ENCODE measurements at places on chromosomes 6 and 20. TPM values are rescaled to one million over a fixed set of nuclear protein-coding genes. Genes with fewer than 3 reads are reported as not detected.

DNA sequence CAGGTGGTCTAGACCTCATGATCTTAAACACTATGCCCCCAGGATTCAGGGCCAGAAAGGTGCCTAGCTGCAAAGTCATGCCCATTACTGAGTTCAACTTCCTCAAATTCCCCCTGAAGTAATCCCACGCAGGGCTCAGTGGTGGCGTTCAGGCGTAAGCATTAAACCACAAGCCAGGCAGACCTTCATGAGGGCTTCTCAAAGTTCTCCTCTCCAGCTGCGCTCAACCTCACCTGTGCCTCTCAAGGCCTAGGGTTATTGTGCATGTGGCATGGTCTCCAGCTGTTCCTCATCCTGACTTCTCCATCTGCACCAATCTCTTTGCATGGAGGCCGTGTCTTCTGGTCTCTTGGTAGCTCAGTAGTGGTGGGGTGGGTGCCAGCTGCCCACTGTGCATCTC is 113.6 kb downstream of the TSHZ2 start:
- H3K4me3 ChIP-seq, result no peak overlapping the region
- no peak overlapping the region for H3K27ac ChIP-seq
- H3K36me3 ChIP-seq, result no peaks in the 10 kb centered on the region
- no peaks in the 10 kb centered on the region for H3K27me3 ChIP-seq
- no peak for DNase-seq

DNA sequence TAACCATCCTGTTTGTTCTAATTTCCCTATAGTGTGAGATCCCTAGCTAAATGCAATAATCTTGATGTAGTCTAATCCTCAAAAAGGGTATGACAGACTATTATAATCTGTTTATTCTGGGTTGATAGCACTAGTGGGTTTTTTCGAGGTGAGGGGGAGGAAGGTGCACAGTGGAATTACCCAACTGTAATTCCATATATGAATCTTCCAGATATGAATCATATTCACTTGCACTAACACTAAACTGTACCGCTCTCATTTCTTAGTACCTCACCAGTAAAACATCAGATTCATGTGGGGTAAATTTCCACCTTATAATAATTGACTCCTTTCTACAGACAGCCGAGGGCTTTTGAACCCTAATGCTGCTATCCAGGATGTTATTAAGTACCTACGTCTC is 16.5 kb downstream of the NCOA7 start:
- H3K4me3 ChIP-seq, result no peak overlapping the region
- DNase-seq, result no peak
- H3K36me3 ChIP-seq, result peaks cover 5% of the 10 kb centered on the region
- peaks cover 26% of the 10 kb centered on the region for H3K4me1 ChIP-seq

- H3K36me3 ChIP-seq, result no peaks in the 10 kb centered on the region
- no peaks in the 10 kb centered on the region for H3K27me3 ChIP-seq
- no peak overlapping the region for H3K27ac ChIP-seq
- H3K4me1 ChIP-seq, result no peaks in the 10 kb centered on the region
Measured at GRCh38 chr6:10520468-10520867, 683 bp upstream of the GCNT2 start.

- H3K36me3 ChIP-seq, result peaks cover 14% of the 10 kb centered on the region
- H3K4me1 ChIP-seq, result peaks cover 27% of the 10 kb centered on the region
- DNase-seq, result no peak
- no peak overlapping the region for H3K27ac ChIP-seq
Measured at GRCh38 chr6:157881342-157881741, 58.3 kb downstream of the SNX9 start.

- no peak for DNase-seq
- H3K4me3 ChIP-seq, result no peak overlapping the region
- H3K36me3 ChIP-seq, result no peaks in the 10 kb centered on the region
- H3K27me3 ChIP-seq, result no peaks in the 10 kb centered on the region
Measured at GRCh38 chr6:88045521-88046136, 2.0 kb upstream of the SPACA1 start.

DNA sequence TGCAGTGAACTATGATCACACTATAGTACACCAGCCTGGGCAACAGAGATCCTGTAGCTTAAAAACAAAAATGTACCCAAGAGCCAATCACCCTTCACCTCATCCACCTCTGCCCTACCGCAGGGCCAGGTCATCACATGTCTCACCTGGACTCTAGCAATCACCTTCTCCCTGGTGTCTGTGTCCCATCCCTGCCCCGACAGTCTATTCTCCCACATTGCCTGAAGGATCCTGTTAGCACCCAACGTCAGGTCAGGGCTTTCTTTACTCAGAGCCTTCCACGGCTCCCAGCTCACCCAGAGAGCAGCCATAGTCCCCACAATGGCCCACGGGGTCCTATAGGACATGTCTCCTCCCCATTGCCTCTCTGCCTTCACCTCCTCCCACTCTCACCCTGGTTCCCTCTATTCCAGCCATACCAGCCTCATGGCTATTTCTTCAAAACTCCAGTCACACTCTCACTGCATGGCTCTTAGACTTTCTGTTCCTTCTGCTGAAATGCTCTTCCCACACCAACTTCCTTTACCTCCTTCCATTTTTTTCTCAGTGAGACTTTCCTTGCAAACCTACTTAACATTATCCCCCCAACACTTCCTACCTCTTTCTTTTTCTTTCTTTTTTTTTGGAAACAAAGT is 22.5 kb upstream of the ARFGEF2 start:
- H3K27ac ChIP-seq, result no peak overlapping the region
- no peaks in the 10 kb centered on the region for H3K27me3 ChIP-seq
- no peaks in the 10 kb centered on the region for H3K4me1 ChIP-seq
- no peak for DNase-seq
- no peaks in the 10 kb centered on the region for H3K36me3 ChIP-seq
- H3K4me3 ChIP-seq, result no peak overlapping the region

GPX5 gene
- total RNA-seq, result not detected

DNA sequence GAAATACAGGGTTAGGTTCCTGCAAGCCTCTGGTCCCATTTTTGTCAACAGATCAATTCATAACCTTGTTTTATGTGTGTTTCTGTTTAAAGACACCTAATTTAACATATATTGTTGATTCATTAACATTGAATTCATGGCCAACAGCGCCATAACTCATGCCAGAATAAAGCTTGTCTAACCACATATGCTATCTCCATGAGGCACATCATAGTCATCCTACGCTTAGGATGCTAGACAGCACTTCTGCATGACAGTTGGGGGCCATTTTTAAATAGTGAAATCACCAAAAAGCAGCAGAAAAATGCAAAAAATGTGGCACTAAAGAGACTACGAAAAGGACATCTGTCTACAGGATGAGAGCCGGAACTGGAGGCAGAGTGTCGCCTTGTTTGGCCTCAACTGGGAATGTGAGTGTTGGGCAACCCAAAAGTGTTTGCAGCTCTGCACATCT is 37.9 kb downstream of the TRAM2 start:
- DNase-seq, result no peak
- no peak overlapping the region for H3K4me3 ChIP-seq
- no peaks in the 10 kb centered on the region for H3K27me3 ChIP-seq
- H3K4me1 ChIP-seq, result peaks cover 30% of the 10 kb centered on the region

- no peaks in the 10 kb centered on the region for H3K36me3 ChIP-seq
- peaks cover 25% of the 10 kb centered on the region for H3K27me3 ChIP-seq
- DNase-seq, result no peak
- peaks cover 14% of the 10 kb centered on the region for H3K4me1 ChIP-seq
Measured at GRCh38 chr20:62362590-62362940, 4.5 kb downstream of the LAMA5 start.

GRCh38 chr20:19137641-19138040 is 74.8 kb upstream of the SLC24A3 start:
- no peak for DNase-seq
- H3K4me1 ChIP-seq, result no peaks in the 10 kb centered on the region
- H3K36me3 ChIP-seq, result no peaks in the 10 kb centered on the region

DEFB132 gene
- total RNA-seq, result not detected

GJA10 gene
- total RNA-seq, result not detected

TAGAP gene
- total RNA-seq, result 245 TPM

GRCh38 chr6:158205169-158205944 is 37.2 kb downstream of the GTF2H5 start:
- no peaks in the 10 kb centered on the region for H3K27me3 ChIP-seq
- no peak for DNase-seq
- H3K36me3 ChIP-seq, result no peaks in the 10 kb centered on the region

GRCh38 chr6:166379800-166380199 is 2.9 kb downstream of the MPC1 start:
- H3K27ac ChIP-seq, result no peak overlapping the region
- peaks cover 16% of the 10 kb centered on the region for H3K4me1 ChIP-seq
- no peak overlapping the region for H3K4me3 ChIP-seq

GABRR1 gene
- not detected for total RNA-seq

GRCh38 chr6:132168961-132169360 is 217.8 kb upstream of the CCN2 start:
- no peaks in the 10 kb centered on the region for H3K4me1 ChIP-seq
- H3K27ac ChIP-seq, result no peak overlapping the region
- no peaks in the 10 kb centered on the region for H3K36me3 ChIP-seq
- no peaks in the 10 kb centered on the region for H3K27me3 ChIP-seq
- no peak for DNase-seq
- no peak overlapping the region for H3K4me3 ChIP-seq

- no peaks in the 10 kb centered on the region for H3K27me3 ChIP-seq
- peaks cover 20% of the 10 kb centered on the region for H3K4me1 ChIP-seq
Measured at GRCh38 chr6:42300185-42300584, 82.5 kb upstream of the MRPS10 start.

DNA sequence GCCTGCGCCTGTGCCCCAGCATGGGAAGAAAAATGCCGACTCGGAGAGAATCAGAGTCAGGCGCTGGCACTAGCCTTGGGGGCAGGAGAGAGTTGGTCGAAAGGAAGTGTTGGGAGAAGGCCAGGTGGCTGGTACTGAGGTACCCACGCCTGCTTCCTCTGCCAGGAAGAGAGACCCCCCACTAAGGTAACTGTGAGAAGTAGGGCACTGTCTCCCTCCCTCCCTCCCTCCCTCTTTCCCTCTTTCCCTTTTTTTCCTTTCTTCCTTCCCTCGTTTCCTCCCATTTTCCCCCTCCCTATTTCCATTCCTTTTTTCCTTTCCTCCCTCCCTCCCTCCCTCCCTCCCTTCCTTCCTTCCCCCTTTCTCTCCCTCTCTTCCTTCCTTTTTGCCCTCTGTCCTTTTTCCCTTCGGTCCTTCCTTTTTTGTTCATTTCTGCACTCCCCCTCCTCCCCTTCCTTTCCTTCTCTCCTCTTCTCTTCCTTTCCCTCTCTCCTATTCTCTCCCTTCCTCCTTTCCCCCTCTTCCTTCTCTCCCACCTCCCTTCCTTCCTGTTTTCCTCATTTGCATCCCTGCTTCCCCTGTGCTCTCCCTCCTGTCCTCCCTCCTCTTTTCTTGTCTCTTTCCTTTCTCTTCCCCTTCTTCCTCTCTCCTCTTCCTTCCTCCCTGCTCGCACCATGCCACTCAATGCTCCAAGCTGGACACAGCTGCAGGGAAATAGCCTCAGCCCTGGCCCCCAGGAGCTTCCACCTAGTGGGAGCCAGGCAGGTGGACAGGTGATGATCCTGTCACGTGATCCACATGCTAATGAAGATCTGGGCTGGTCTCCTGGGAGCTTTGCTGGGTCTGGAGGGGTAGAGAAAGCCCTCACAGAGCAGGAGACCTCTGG is 148.0 kb downstream of the DHX35 start:
- H3K4me1 ChIP-seq, result no peaks in the 10 kb centered on the region
- no peak overlapping the region for H3K4me3 ChIP-seq
- no peaks in the 10 kb centered on the region for H3K36me3 ChIP-seq
- no peak for DNase-seq
- H3K27me3 ChIP-seq, result peaks cover 21% of the 10 kb centered on the region

DNA sequence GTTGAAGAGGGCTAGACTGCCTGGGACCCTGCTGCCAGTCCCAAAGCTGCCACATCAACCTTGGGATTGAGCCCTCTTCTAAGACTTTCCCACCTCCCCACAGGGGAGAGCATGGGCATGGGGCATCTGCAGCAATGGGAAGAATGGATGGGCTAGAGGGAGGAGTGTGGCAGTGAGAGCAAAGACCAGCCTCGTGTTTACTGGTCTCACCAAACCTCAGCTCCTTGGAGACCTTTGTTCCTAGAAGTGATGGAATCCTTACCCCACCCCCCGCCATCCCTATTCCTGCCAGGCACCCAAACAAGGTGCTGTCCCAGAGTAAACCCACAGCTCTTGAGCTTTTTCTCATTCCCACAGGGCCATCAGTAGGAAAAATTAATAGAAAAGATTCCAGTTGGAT is 20.0 kb upstream of the ARMC12 start:
- H3K4me1 ChIP-seq, result peaks cover 65% of the 10 kb centered on the region
- H3K27me3 ChIP-seq, result no peaks in the 10 kb centered on the region
- no peak overlapping the region for H3K4me3 ChIP-seq
- H3K27ac ChIP-seq, result no peak overlapping the region
- H3K36me3 ChIP-seq, result no peaks in the 10 kb centered on the region

- no peaks in the 10 kb centered on the region for H3K27me3 ChIP-seq
- H3K4me3 ChIP-seq, result no peak overlapping the region
- DNase-seq, result no peak
- no peak overlapping the region for H3K27ac ChIP-seq
Measured at GRCh38 chr6:165737396-165737795, 74.4 kb upstream of the PDE10A start.

GRCh38 chr20:50385733-50386640 is 124.2 kb upstream of the PTPN1 start:
- no peaks in the 10 kb centered on the region for H3K27me3 ChIP-seq
- H3K4me1 ChIP-seq, result peaks cover 59% of the 10 kb centered on the region
- peak; percentile 30 for DNase-seq
- no peaks in the 10 kb centered on the region for H3K36me3 ChIP-seq

GRCh38 chr6:30556066-30556905 is at the start of gene GNL1:
Gene GNL1 (minus strand): TSS chr6:30556489. CDS start chr6:30556203, 286 bp downstream.
- H3K36me3 ChIP-seq, result peaks cover 33% of the 10 kb centered on the region
- peaks cover 27% of the 10 kb centered on the region for H3K4me1 ChIP-seq
- H3K27ac ChIP-seq, result peak within 1 kb of the TSS; percentile 94
- peak within 1 kb of the TSS; percentile 86 for H3K4me3 ChIP-seq
- DNase-seq, result peak; percentile 99

DNA sequence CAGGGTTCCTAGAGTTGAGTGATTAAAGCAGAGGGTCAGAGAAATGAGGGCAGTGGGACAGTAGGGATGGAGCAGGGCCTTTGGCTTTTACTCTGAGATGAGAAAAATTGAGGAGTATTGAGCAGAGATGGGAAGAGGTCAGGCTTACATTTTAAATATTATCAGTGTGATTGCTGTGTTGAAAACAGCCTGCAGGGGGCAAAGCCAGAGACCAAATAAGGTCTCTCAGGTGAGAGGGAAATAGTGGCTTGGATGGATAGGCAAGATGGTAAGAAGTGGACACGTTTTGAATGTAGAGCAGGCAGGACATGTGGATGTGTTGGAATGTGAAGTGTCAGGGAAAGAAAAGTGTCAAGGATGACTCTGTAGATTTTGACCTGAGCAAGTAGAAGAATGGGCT is 105.0 kb upstream of the MAP3K7 start:
- peaks cover 5% of the 10 kb centered on the region for H3K27me3 ChIP-seq
- H3K27ac ChIP-seq, result no peak overlapping the region
- H3K4me3 ChIP-seq, result no peak overlapping the region

- no peak overlapping the region for H3K27ac ChIP-seq
- DNase-seq, result no peak
- H3K36me3 ChIP-seq, result no peaks in the 10 kb centered on the region
- no peaks in the 10 kb centered on the region for H3K27me3 ChIP-seq
- H3K4me3 ChIP-seq, result no peak overlapping the region
- peaks cover 40% of the 10 kb centered on the region for H3K4me1 ChIP-seq
Measured at GRCh38 chr6:15317934-15318902, 72.3 kb downstream of the JARID2 start.

GRCh38 chr6:66127061-66127460 is 420.0 kb upstream of the EYS start:
- H3K27ac ChIP-seq, result no peak overlapping the region
- DNase-seq, result no peak
- H3K4me3 ChIP-seq, result no peak overlapping the region
- no peaks in the 10 kb centered on the region for H3K4me1 ChIP-seq
- H3K36me3 ChIP-seq, result no peaks in the 10 kb centered on the region
- no peaks in the 10 kb centered on the region for H3K27me3 ChIP-seq

Data from CD4-positive, alpha-beta T cell (primary cell).